ENCODE measurements at places on chromosomes 5 and 9.

- no peak for DNase-seq
Observed at GRCh38 chr5:93281980-93282772, 298.8 kb downstream of the NR2F1-AS1 start.

DNA sequence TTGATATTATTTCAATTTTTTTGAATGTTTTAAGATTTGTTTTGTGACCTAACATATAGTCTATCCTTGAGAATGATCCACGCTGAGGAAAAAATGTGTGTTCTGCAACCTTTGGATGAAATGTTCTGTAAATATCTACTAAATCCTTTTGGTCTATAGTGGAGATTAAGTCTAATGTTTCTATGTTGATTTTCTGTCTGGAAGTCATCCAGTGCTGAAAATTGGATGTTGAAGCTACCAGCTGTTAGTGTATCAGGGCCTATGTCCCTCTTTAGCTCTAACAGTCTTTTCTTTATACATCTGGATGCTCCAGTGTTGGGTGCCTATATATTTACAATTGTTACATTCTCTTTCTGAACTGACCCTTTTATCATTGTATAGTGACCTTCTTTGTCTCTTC lies 422.3 kb downstream of the TMEM232 start:
- DNase-seq = peak; percentile 3

DNA sequence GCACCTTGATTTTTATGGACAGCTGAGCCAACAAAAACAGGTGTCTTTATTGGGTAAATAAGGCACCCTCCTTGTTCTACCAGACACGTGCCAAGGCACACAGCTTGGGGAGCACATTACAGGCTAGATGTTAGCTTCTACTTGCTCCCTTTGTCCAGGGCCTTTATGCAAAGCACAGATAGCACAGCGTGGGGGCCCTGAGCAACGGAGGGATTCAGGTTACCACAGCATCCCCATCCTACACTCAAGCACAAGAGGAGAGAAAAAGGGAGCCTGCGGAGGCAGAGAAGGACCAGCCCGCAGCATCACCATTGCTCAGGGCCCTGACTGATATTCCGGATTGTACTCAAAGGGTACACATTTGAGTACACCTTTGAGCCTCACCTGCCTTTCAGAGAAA lies 181.7 kb upstream of the KIF2A start:
- DNase-seq = no peak

GRCh38 chr9:76181781-76182180 lies 212.4 kb downstream of the RFK start:
- no peak for DNase-seq

DNA sequence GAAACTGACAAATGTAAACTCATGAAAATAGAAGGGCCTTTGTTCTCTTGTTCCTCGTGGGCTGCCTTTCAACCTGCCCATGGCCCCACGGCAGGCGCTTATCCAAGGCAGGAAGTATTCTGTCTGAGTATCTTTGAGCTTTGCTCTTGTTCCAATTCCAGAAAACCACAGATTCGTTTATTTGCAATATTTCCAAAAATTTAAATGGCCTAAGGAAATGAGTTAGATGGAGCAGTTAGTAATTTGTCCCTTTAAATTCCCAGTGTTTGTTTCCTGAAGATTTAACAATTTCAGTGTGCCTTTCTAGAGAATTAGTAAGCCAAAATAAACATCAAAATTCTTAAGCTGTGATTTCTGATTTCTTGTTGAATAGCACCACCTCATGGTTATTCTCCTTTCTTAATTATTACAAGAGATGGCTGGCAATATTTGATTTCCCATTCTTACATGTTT lies 299.4 kb upstream of the RASA1 start:
- peak; percentile 50 for DNase-seq

GRCh38 chr9:136599811-136600660 lies 54.2 kb upstream of the NOTCH1 start:
- peak; percentile 64 for DNase-seq

DNA sequence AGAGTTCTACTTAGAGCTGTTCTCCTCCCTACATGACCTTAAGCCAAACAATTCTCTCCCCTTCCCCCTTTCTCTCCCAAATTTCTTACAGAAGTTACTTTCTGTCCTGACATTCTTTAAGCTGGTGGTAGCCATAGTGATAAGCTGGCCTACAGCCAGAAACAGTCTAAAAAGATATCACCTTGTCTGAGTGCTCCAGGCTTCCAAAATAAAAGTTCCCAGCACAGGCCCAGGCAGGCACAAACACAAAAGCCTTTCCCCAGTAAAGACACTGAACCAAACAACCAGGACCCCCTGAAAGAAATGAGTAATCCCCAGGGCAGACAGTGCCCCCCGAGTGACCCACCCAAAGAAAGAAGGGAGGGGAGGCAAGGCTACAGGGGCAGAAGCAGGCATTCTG lies 19.2 kb downstream of the SIL1 start:
- DNase-seq = peak; percentile 19

DNA sequence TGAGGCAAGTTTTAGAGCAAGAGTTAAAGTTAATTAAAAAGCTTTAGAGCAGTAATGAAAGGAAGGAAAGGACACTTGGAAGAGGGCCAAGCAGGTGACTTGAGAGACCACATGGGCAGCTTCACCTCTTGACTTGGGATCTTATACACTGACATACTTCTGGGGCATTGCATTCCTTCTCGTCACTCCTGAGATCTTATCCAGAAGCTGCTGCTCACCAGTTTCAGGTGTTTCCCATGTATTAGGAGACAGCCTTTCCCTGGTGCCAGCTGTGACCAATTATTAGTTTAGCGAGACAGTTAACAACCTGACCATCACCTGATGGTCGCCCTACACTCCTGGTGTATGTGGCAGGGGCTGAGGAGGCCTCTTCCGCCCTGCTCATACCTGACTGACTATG lies 382.1 kb downstream of the KDM4C start:
- DNase-seq = no peak

DNA sequence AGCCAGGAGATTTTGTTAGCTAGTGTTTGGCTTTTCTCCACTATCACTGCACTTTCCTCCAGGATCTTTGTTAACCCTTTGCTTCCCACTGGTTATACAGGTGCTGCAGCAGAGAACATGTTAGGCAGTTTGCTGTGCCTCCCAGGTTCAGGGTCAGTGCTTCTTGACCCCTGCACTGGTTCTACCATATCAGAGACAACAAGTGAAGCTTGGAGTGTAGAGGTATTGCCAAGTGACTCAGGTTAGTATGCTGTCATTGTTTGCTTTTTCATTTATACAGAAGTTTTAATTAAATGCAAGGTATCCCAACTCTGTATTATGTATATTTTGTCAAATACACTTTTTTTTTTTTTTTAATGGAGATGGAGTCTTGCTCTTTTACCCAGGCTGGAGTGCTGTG lies 68.4 kb downstream of the GAPVD1 start:
- DNase-seq = no peak

GRCh38 chr5:67591491-67591890 lies 394.9 kb upstream of the CD180 start:
- DNase-seq = no peak

DNA sequence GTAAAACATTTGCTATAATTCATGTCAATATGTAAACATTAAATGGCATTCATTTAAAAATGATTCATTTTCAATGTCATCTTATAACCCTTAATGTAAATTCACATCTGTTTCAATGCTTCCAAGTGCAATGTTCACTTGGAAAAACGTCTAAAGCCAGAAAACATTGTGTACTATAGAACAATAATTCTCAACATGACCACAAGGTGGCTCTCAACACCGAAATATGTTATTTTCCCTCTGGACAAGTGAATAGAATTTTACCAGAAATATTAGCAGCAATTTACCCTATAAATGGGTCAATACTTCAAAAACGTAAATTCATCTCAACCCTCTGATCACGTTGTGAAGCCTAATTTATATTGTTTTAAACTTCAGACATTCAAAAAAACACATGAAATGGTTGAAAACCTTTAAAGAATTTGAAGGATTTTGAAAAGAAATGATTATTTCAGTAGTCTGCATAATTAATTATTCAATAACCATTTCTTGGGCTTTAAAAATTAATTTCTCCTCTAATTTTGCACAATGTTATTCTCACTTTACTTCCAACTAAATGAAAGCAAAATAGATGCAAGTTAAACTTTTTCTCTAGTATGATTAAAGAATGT lies 11.0 kb downstream of the CDH10 start:
- DNase-seq = no peak

- DNase-seq = no peak
Observed at GRCh38 chr5:116848954-116849581, 274.4 kb upstream of the SEMA6A start.

GRCh38 chr5:107293541-107294210 lies 377.1 kb downstream of the EFNA5 start:
- DNase-seq = no peak

GRCh38 chr9:135065151-135065550 lies 22.3 kb upstream of the OLFM1 start:
- no peak for DNase-seq

GRCh38 chr9:8860925-8861324 lies 1061.3 kb upstream of the DMAC1 start:
- DNase-seq = no peak

DNA sequence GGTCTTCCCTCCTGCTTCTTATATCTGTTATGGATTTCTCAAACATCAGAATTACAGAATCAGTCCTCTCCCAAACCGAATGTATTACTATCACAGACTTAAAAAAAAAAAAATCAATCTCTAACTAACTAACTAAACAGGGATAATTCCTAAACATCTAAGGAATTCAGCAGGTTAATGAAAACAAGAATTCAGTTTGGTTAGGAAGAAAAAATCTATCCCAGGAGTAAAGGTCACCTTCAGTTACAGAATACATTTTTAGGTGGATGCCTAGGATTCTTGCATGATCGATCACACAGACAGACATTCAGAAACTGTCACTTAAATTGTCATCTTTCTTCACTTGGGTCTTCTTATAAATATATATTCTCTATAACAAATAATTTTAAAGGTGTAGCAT lies 11.5 kb downstream of the PTAR1 start:
- no peak for DNase-seq

- no peak for DNase-seq
Observed at GRCh38 chr9:98374385-98375051, 119.1 kb upstream of the TBC1D2 start.

- no peak for DNase-seq
Observed at GRCh38 chr5:172524573-172525021, 70.3 kb upstream of the SH3PXD2B start.

- DNase-seq = peak; percentile 69
Observed at GRCh38 chr5:83608122-83608521, 112.5 kb downstream of the HAPLN1 start.

- DNase-seq = no peak
Observed at GRCh38 chr5:58404734-58405133, 55.2 kb downstream of the PLK2 start.

- DNase-seq = no peak
Observed at GRCh38 chr5:8870959-8871355, 674.9 kb downstream of the SEMA5A start.

- DNase-seq = no peak
Observed at GRCh38 chr5:148403344-148403743, 19.6 kb downstream of the FBXO38 start.

GRCh38 chr5:1477341-1477740 lies 32.1 kb upstream of the SLC6A3 start:
- no peak for DNase-seq

- no peak for DNase-seq
Observed at GRCh38 chr9:18585996-18586395, 112.0 kb downstream of the ADAMTSL1 start.

DNA sequence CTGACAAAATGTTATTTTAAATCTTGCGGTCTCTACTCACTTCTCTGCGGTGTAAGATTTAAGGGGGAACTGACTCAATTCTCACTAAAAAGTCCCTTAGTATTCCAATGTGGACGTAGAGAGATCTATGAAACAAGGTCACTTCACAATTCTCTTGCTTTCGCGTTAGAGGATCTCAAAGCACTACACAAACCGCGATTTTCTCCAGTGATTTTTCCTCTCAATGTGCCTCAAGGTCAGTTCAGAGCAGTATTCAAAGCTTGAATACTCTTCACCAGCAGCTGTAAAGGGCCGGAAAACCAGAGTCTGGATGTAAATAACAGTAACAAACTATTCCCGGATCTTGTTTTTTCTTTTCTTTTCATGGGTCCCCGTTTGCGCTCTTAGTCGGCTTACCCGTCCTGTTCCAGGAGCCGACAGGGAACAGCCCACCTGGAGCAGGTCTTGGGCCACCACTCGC lies 128.2 kb downstream of the TMEM161B start:
- no peak for DNase-seq

DNA sequence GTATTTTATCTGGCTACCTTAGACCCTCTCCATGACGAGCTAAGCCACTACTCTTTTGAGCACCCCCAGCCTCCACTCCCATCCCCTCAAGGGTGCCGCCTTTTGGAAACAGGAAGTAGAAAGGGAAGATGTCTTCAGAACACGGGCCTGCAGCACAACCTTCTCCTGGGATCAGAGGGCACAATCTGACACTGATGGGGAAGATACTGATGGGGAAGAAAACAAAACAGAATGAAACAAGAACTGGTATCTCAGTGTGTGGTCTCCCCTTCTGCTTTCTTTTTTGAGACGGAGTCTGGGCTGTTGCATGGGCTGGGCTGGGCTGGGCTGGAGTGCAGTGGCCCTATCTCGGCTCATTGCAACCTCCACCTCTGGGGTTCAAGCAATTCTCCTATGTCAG lies 539.7 kb upstream of the DAP start:
- DNase-seq = no peak

GRCh38 chr9:16625811-16626210 lies 244.7 kb downstream of the BNC2 start:
- no peak for DNase-seq

- peak; percentile 59 for DNase-seq
Observed at GRCh38 chr5:150410524-150411244, 2.0 kb downstream of the CD74 start.

DNA sequence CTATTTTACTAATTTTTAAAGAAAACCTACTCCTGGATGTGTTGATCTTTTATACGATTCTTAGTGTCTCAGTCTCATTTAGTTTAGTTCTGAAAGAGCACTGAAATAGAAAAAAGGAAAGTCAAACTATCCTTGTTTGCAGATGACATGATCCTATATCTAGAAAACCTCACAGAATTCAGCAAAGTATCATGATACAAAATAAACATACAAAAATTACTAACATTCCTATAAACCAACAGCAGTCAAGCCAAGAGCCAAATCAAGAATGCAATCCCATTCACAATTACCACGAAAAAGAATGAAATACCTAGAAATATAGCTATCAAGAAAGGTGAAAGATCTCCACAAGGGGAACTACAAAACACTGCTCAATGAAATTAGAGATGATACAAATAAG lies 225.8 kb upstream of the CDH18 start:
- DNase-seq = no peak

GRCh38 chr5:139960723-139961383 lies 82.2 kb downstream of the NRG2 start:
- DNase-seq = no peak

GRCh38 chr9:15738011-15738410 lies 185.2 kb downstream of the CCDC171 start:
- DNase-seq = peak; percentile 64
